Naive thymus-derived CD4-positive, alpha-beta T cell (primary cell): ENCODE measurements at places on chromosomes 7 and 10. TPM values are rescaled to one million over a fixed set of nuclear protein-coding genes. Genes with fewer than 3 reads are reported as not detected.

The HDAC9 gene
- 0.10 TPM for polyA plus RNA-seq

The MARVELD1 gene
- polyA plus RNA-seq: 0.09 TPM

The ADGRA1 gene
- not detected for polyA plus RNA-seq

The PNLIPRP1 gene
- not detected for polyA plus RNA-seq

The BICC1 gene
- not detected for polyA plus RNA-seq

The GDF2 gene
- not detected for polyA plus RNA-seq

The ANKRD7 gene
- polyA plus RNA-seq: not detected

The TBC1D12 gene
- not detected for polyA plus RNA-seq

The PGAM2 gene
- polyA plus RNA-seq: not detected

The PLAU gene
- not detected for polyA plus RNA-seq

The MRLN gene
- polyA plus RNA-seq: not detected

The HOXA1 gene
- polyA plus RNA-seq: 0.18 TPM

The IL2RA gene
- polyA plus RNA-seq: 0.85 TPM

The LGI1 gene
- polyA plus RNA-seq: not detected

The SPDYE2 gene
- polyA plus RNA-seq: 0.33 TPM

The FEZF1 gene
- not detected for polyA plus RNA-seq

The TNRC18 gene
- 0.98 TPM for polyA plus RNA-seq

The NUP205 gene
- polyA plus RNA-seq: 41.5 TPM

The FOXK1 gene
- 6.6 TPM for polyA plus RNA-seq

The PHKG1 gene
- polyA plus RNA-seq: 1.4 TPM

The PIK3AP1 gene
- polyA plus RNA-seq: 0.46 TPM

The ANXA11 gene
- 212 TPM for polyA plus RNA-seq

The ZC3HAV1L gene
- 0.13 TPM for polyA plus RNA-seq

The TAS2R41 gene
- not detected for polyA plus RNA-seq

The BUB3 gene
- polyA plus RNA-seq: 255 TPM

The LSM8 gene
- polyA plus RNA-seq: 43.9 TPM

The PTPN20 gene
- polyA plus RNA-seq: 1.9 TPM

The SFRP4 gene
- polyA plus RNA-seq: not detected

The DOCK4 gene
- polyA plus RNA-seq: 0.16 TPM

The ADARB2 gene
- not detected for polyA plus RNA-seq

The TSPAN33 gene
- polyA plus RNA-seq: 13.0 TPM

The SEC31B gene
- polyA plus RNA-seq: 1.1 TPM

The FFAR4 gene
- not detected for polyA plus RNA-seq

The OR2A42 gene
- polyA plus RNA-seq: not detected

The SERPINE1 gene
- polyA plus RNA-seq: not detected

The ITPRIP gene
- polyA plus RNA-seq: 17.8 TPM

The LIPN gene
- polyA plus RNA-seq: not detected

The DNAH11 gene
- polyA plus RNA-seq: 0.25 TPM

The SMC3 gene
- polyA plus RNA-seq: 88.2 TPM

The RASSF4 gene
- 1.3 TPM for polyA plus RNA-seq

The ZNF365 gene
- polyA plus RNA-seq: not detected

The SCIN gene
- not detected for polyA plus RNA-seq

The TBX20 gene
- polyA plus RNA-seq: not detected

The PRSS37 gene
- polyA plus RNA-seq: not detected
